ENCODE measurements at places on chromosomes 16 and 17.

DNA sequence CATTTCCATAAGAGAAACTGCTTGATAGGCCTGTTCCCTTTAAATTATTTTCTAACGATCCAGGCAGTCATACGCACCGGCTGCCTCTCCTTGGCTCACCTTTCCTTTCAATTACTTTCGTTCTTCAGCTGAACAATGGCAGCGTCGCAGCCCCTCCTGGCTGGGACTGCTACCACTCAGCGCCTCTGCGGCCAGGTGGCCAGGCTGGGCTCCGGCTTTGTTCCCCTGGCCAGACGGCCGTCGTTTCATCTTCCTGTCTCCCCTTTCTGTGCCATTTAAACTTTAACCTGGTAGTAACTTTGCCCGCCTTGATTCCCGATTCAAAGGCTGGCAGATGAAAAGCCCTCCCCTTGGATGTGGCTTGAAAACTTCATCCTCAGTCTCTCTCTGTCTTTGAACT is 79.0 kb downstream of the C16orf78 start:
- no peak for DNase-seq

- DNase-seq, result no peak
Observed at GRCh38 chr16:11546608-11547061, 40.1 kb downstream of the LITAF start.

DNA sequence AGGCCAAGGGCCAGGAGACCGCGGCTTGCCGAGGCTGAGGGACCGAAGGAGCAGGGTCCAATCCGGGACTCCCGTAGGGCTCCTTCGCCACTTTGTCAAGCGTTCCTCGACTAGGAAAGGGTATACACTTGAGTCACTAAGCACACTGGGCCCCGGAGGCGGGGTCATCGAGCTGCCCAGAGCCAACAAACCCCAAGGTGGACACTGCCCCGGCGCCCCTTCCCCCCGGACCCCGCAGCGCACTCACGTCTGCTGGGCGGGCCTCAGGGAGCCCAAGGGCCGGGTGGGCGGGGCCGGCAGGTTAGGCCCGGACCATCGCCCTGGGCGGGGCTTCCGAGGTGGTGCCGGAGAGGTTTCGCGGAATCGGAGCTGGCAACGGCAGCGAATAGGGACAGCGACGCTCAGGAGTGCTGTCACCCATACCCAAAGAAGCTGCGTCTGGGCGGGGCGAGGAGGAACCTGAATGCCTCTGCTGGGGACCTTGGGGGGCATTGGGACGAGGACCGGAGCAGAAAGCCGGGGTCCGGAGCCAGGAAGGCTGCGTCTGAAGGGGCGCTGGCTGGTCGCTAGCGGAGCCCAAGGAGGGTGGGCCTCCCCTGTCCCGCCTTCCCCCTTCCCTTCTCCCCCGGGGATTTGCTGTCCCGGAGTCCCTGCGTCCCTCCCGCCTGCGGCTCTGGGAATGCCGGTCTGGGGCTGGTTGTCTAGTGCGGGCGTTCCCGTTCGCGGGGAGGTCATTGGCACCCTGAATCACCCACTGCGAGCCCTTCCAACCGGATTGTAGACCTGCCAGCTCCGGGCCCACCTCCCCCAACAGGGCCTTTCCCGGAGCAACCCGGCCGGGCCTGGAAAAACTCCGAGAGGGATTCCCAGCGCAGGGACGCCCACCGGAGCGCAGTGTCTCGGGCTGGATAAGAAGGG is 118.2 kb upstream of the SMURF2 start:
- DNase-seq, result peak; percentile 58

GRCh38 chr16:25157271-25157875 is 45.8 kb downstream of the LCMT1 start:
- no peak for DNase-seq

- DNase-seq, result peak; percentile 32
Observed at GRCh38 chr16:50153596-50154419, 702 bp downstream of the TENT4B start.

GRCh38 chr16:56506941-56507340 is 12.9 kb downstream of the BBS2 start:
- no peak for DNase-seq

GRCh38 chr17:58706351-58707140 is 14.1 kb downstream of the RAD51C start:
- no peak for DNase-seq

GRCh38 chr16:87608400-87608985 is 6.2 kb downstream of the JPH3 start:
- no peak for DNase-seq

DNA sequence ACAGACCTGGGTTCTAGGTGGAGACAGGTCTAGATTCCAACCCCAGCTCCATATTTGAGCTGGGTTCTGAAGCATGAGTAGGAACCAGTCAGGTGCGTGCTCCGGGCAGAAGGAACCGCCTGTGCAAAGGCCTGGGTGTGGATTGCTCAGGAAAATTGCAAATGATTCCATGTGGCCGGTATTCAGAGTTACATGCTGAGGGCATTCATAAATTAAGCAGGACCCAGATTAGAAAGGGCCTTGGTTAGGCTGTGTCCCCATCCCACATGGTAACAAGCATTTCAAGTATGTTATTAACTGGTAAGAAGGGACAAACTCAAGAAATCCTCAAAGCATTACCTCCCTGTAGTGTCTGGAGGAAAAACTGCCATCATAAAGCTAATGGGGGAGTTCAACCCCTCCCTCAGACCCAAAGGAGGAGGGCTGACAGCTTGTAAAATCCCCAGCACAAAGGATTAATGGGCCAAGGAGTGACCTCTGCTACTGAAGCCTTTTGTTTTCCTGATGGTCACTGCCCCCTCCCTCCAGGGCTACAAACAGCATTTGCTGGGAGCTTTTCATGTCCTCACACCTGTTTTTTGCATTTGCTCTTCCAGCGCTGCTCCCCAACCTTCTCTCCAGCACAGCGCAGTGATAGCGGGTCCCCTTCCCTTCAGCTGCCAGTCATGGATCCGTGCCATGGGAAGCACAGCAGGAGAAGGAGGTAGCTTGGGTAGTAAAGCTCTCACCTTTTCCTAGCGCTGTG is 218.0 kb downstream of the C16orf95 start:
- DNase-seq, result no peak

GRCh38 chr16:64094992-64095634 is 1026.8 kb downstream of the CDH11 start:
- DNase-seq, result no peak

DNA sequence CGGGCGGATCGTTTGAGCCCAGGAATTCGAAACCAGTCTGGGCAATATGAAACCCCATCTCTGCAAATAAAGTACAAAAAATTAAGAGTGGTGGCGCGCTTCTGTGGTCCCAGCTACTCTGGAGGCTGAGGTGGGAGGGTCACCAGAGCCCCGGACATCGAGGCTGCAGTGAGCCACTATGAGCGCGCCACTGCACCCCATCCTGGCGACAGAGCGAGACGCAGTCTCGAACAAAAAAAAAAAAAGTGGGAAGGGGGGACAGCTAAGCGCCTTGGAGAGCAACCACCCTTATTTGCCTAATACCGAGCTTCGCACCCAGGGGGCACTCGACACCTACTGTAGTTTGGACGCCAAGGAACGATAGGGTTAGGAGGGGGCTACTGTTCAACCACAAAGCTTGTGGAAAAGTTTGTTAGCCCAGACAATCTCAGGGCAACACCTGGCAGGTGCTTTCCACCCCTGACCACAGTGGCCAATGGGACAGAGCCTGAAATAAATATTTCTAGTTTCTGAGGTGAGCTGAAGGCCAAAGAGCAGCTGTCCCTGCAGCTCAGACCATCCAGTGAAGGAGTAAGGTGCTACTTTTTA is 847 bp upstream of the PSMC3IP start:
- peak; percentile 48 for DNase-seq
